NCI-H2171 treated with DMSO at 0.1 percent for 48 hours (cell line): ENCODE measurements at places on chromosomes 4 and X.

DNA sequence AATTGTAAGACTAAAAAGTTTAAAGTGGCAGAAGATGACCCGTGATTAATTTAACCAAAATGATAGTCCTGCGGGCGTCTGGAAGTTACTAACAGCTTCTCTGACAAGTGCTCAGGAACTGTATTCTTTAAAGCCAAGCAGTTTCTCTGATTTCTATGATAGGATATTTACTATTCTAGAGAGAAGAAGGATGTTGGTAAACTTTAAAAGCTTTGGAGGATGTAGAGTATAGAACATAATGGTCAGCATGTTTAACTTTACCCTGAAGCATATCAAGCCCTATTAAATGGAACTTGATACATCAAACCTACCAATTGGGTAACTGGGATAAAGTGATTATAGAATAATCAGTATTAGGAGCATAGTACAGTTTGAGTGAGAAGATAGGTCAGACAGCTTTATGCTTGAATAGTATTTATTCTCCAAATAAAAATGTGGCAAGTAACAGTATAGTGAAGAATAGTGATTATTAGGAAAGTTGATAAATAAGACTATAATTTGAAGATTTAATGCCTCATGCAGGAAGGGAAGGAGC, 1.8 kb downstream of the STIM2 start:
- no peak for DNase-seq

DNA sequence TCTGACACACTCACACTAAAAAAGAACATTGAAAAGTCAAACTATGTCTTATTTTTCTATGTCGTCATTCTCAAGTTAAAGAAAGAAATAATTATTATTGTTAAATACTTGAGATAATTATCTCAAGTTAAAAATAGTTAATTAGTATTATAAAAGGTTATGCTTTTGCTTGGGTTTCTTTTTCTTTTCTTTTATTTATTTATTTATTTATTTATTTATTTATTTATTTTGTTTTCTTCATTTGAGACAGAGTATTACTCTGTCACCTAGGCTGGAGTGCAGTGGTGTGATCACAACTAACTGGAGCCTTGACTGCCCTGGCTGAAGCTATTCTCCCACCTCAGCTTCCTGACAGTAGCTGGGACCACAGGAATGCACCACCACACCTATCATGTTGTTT, 59.9 kb downstream of the UBQLN2 start:
- no peak for DNase-seq

GRCh38 chrX:30637874-30638815, 15.1 kb upstream of the GK start:
- no peak for DNase-seq

DNA sequence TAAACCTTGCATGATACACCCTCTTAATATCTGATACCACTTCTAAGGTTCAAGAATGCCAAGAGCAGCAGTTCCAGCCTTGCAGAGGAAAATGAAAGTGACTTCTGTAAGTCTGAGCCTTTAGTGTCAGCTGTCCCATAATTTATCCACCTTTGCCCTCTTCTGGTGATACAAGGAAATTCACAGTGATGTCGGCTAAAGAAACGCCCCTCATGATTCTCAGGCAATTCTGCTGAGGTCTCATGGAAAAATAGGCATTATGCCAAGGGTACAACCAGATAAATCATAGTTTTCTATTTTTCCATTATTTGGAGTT, 172.2 kb upstream of the CXCL13 start:
- peak; percentile 30 for DNase-seq

DNA sequence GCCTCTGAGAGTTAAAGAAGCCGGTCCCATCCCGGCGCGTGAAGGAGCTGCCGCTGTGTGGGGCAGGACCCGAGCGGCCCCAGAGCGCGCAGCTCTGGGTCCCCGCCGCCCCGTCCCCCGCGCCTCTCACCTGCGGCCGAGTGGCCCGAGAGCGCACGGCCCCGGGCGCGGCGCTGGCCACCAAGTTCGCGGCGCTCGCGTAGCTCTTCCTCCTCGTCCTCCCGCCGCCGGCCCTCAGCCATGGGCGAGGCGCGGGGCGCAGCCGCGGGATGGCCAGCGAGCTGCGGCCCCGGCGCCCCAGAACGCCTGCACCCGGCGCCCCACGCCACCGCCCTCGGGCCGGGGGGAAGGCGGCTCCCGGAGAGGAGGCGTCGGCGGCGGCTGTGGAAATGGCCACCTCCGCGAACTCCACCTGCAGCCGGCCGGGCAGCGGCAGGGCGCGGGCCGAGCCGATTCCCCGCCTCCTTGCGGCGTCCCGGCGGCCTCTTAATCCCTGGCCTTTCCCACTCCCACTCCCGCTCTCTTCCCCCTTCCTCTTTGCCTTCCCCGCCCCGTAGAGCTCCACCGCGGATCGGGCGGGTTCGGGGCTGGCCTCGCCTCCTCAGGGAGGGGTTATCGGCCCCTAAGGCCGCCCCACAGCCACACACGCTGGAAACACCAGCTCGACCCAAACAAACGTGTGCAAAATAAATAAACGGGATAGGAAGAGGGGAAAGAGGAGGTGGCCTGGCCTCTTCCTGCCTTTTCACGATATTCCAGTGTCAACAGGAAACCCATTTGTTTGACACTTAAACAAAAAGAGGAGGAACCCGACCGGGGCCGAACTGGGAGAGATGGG, at the start of gene SH3D19:
TSS of gene SH3D19 (minus strand) at position 495 of the 838 bp plus-strand sequence. CDS start at position 242, 253 bp downstream.
- DNase-seq, result no peak

DNA sequence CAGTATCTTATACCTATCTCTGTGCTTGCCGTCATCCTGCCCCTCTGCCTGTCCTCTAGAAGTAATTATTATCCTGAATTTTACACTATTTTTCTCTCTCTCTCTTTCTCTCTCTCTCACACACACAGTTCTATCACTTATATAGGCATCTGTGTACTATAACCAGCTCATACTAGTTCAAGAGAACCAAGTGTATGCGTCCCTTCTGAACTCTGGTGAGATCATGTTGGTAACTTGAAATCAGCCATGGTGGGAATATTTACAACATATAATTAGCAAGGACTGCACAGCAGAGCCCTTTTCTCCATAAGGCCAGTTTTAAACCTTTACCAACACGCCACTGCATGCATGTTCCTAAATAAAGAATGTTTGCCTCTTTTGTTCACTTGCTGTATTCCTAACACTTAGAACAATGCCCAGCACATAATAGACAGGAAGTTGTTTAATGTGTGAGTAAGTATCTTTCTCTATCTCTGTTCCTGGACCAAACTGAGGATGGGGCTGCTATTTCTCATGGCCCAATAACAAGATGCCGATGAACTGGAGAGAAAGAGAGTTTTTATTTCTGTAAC, 51.1 kb upstream of the IL21 start:
- DNase-seq, result no peak

- peak; percentile 62 for DNase-seq
Observed at GRCh38 chr4:26238778-26239679, 81.8 kb upstream of the RBPJ start.

- no peak for DNase-seq
Observed at GRCh38 chr4:88177983-88178625, 19.7 kb upstream of the ABCG2 start.

GRCh38 chrX:77743720-77744119, 42.3 kb downstream of the ATRX start:
- DNase-seq, result no peak

DNA sequence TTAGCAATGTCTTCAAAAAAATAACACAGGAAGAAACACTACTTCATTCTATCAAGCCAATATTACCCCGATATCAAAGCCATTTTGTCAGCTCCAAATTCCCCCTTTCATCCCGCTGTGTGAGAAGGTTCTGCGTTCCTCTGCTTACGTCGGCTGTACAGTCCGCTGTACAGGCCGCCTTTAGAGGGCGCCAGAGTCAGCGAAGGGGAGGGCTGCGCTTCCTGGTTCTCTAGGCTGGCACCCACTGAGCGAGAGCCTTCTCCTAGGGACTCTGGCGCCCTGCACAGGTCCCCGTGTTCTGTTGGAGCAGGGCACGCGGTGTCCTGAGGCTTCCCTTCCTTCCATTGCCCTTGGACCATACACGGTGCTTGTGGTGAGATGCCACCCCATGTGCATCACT, 25.3 kb upstream of the CT45A1 start:
- DNase-seq, result no peak

DNA sequence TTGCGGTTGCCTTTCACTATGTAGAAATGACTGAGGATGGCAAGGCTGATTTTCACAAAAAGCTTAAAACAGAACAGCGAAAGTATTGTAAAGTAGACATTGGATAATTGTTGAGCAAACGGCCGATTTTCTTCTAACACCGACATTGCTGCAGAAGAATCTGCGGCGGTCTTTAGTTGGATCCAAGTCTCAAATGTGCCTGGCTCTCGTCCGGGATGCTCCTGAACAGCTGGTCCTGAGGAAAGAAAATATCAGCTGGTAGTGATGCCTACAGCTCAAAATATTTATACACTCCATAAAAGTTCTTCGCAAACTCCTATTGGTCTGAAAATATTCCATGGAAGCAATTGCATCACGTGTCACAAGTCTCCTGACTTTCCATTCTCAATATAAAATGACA, at the start of gene ASB5:
TSS of gene ASB5 (minus strand) at position 260 of the 400 bp plus-strand sequence. CDS start at position 146, 114 bp downstream.
- no peak for DNase-seq

DNA sequence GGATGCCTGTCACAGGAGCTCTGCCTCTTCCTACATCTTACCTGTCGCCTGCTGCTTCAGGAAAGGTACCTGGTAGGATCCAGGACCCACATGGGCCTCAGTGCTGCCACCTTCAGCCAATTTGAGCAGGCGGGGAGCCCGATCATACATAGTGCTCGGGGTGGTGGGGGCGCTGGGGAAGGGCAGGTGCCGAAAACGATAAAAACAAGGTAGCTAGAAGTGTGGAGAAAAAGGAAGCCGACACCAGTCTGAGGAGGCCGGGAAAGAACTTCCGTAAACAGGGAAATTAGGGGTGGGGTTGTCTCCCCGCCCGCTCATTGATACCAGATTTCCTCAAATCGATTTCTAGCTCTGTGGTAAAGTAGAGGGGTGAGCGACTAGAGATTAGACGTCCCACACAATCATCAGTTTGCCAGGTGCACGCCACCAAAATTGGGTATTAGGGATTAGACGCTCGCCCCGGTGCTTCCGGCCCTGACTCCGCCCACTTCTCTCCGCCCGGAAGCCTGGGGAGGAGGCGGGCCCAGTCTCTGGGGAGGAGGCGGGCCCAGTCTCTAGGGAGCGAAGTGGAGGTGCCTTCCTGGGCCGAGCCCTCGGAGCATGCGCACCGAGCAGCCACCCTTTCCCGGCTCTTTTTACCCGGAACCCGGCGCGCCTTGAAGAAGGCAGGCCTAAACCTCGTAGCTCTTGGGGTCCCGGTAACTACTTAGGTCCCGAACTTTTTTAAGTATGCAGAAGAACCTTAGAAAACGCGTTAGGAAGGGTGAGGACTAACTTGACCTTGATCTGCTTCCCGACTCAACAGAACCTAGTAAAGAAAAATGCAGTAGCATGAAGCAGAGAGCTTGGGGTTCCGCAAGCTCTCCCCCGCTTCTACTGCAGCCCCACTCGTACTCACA, at the start of gene STPG2:
TSS of gene STPG2 (minus strand) at position 476 of the 899 bp plus-strand sequence.
- DNase-seq, result peak; percentile 89

- DNase-seq, result no peak
Observed at GRCh38 chr4:155179216-155179615, 29.2 kb upstream of the NPY2R start.

DNA sequence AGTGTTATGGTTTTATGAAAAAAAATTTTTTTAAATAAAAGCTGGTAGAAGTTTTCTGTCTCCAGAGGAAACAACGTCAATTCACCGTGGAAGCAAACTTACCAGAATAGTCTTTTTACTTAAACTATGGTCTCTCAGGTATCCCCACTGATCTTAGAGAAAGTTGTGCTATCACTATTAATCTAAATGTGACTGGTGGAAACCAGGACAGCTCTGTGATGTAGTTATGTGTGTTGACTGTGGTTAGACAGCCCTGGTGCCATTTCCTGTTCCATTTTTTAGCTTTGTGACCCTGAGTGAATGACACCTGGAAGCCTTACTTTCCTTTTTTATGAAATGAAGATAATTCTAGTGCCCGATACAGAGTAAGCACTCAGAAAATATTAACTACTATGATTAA, 111.8 kb upstream of the HUWE1 start:
- DNase-seq, result no peak

DNA sequence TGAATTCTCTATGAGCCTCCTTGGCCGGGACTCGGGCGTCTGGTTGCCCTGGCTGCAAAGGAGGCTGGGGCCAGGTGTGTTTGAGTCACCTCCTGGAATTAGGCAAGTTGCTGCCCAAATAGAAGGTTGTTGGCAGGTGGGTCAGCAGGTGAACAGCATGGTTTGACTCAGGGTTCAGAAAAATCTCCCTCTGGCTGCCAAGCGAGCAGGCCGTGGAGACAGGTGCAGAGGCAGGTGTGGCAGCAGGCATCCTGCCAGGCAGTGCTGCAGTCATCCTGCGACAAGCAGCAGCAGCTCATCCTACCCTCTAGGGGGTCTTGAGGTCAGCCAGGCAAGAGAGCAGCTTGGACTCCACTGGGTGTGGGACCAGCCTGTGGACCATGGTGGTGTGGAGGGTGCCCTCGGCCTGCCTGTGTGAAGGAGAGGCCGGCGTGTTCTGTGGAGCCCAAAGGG, 8.2 kb downstream of the MSANTD1 start:
- peak; percentile 76 for DNase-seq

DNA sequence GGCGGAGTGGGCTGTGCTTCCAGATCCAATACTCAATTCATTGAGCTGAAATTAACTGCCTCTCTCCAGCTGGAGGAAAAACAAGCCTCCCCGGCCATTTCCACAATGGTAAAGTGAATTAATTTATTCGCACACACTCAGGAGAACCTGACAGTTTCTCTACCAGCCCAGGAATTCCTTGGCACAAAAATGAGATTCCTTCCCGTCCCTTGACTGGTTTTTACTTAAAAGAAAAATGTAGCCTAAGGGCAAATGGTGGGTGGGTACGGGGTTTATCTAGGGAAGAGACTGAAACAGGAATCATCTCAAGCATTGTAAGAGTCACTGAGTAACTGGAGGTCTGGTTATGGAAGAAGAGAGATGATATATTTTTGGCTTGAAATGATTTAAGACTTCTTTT, 102.7 kb downstream of the VCX3A start:
- DNase-seq, result no peak

GRCh38 chrX:72026341-72027023, 105.2 kb downstream of the RTL5 start:
- no peak for DNase-seq

DNA sequence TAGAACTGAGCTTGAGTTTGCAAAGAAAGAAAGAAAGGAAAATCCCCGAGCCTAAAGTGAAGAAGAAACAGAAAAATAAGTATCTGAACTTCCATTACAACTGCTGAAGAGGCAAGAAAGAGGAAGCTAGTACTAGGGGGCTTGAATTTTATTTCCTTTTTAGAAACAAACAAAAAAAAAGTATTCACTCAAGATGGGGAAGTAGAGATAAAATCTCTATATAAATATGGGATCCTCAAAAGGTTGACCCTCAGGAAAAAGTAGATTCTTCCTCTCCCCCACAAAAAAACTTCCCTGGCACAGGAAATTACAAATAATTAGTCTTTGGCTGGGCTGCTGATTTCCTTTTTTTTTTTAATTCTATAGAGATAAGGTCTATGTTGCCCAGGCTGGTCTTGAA, 16.0 kb downstream of the LRBA start:
- DNase-seq, result no peak

- no peak for DNase-seq
Observed at GRCh38 chr4:43066415-43066814, 173.9 kb downstream of the GRXCR1 start.

GRCh38 chr4:6724421-6725111, 8.6 kb downstream of the BLOC1S4 start:
- DNase-seq, result no peak
